ENCODE measurements at places on chromosomes 5 and 9.

- no peak for DNase-seq
Observed at GRCh38 chr5:69360442-69360841, 8.9 kb downstream of the AK6 start.

- DNase-seq: no peak
Observed at GRCh38 chr9:106862110-106862820, 701 bp upstream of the ZNF462 start.

DNA sequence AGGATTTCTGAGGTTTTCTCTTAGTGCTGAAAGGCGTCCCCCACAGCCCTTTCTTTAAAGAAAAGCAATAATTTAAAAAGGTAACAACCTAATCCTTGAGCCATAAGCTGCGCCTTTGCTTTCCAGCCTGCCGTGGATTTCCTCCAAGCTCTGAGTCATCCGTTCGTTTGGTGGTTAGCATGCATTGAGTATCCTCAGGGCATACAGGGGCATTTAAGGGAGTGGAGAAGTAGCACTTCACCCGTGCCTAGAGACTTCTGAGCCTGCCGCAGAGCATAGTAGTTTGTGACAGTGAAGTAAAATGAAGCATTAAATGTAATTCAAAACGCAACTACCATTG is 892 bp upstream of the TNC start:
- DNase-seq: no peak

- DNase-seq: no peak
Observed at GRCh38 chr5:67196537-67197059, at the start of gene CD180. CD180 (minus strand) TSS chr5:67196799; CDS start chr5:67196641, 158 bp downstream.

- DNase-seq: no peak
Observed at GRCh38 chr9:78972303-78972999, 599.3 kb upstream of the TLE4 start.

- DNase-seq: no peak
Observed at GRCh38 chr5:7501061-7501460, 105.1 kb downstream of the ADCY2 start.

DNA sequence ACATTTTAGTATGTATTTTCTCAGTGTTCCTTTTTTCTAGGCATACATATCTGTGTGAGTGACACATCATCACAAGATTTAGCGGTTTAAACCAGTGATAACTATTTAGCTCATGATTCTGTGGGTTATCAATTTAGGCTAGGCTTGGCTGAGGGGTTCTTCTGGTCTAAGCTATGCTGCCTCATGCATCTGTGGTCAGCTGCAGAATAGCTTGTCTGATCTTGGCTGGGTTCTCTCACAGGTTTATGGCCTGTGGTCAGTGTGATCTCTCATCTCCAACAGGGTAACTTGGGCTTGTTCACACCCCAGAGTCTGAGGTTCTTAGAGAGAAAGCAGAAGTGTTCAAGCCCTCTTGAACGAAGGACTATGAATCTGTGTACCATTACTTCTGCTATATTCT is 363.3 kb downstream of the KDM4C start:
- no peak for DNase-seq

- no peak for DNase-seq
Observed at GRCh38 chr5:172841256-172841655, 7.2 kb downstream of the ERGIC1 start.

DNA sequence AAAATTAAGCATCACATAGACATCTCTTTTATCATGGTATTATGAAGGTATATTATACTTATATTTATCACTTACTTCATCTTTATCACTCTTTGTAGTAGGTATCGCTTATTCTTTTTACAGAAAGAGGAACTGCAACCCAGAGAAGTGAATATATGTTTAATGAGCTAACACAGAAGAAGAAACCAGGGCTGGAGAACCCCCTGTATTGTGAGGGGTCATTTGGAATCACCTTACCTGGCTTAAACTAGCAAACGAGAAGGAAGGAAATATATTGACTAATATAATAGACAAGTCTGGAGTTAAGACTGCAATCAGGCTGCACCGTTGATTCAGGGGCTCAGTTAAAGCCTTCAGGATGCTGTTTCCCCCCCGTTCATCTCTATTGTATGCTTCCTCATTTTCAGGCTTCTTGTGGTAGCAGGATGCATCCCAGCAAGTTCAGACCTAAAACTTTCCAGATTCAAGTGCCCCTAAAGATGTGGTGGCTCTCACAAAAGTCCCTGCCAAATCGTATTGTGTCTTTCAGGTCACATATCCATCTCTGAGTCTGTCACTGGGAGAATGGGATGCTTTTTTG is 146.4 kb downstream of the GCNT1 start:
- no peak for DNase-seq

- no peak for DNase-seq
Observed at GRCh38 chr5:172919525-172920446, 39.4 kb upstream of the RPL26L1 start.

DNA sequence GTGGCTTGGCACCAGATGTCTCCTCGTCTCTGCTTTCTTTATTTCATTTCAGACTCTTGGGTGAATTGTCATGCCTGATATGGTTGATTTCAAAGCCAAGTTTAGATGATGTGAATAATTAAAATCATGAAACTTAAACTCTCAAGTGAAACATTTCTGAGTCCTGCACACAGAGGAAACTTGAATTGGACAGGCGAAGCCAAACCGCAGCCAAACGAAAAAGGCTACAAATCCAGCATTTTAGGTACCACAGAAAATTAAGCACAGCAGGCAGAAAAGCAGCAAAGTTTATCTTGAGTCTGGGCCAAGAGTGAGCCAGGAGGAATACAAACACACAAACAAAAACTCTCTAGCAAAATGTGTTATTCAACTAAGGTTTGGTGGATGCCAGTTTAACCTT is 659.8 kb upstream of the KLF4 start:
- DNase-seq: no peak

DNA sequence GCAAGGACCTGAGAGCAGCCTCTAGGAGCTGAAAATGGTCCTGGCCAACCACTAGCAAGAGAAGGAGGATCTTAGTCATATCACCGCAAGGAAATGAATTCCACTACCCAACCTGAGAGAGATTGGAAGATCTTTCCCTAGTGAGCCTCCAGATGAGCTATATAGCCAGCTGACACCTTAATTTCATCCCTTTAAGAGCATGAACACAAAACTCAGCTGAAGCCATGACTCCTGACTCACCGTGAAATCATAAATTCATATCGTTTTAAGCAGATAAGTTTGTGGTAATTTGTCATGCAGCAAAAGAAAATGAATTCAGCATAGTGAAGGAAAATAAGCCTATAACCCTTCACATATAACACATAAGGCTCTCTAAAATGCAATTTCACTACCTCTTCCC is 23.5 kb downstream of the MAPKAP1 start:
- DNase-seq: no peak

DNA sequence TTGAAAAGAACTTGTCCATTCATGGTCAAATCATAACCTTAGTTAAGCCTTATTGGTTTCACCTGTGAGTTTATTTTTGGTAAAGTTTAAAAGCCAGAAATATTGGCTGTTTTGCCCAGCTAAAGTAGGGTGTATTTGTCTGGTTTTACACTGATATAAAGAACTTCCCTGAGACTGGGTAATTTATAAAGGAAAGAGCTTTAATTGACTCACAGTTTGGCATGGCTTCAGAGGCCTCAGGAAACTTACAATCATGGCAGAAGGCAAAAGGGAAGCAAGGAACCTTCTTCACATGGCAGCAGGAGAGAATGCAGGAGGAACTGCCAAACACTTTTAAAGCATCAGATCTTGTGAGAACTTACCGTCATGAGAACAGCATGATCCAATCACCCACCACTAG is 55.3 kb downstream of the JAKMIP2 start:
- no peak for DNase-seq

DNA sequence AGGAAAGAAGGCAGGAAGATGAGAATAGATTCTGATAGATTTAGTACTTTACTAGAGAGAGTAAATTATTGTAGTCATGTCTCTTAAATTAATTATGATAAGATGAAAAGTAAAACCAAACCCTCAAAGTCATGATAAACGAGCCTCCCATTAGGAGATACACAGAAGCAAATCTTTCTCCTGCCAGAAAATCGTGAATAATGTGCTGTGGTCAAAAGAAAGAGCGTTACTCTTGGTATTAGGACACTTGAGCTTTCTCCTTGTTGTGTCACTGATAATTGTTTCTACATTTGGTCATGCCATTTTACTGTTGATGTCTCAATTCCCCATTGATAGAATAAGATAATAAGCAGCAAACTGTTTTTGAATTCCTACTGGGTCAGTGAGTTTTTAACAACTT is 562.8 kb upstream of the TLE4 start:
- no peak for DNase-seq
